Thoracic aorta (tissue), 2 donors: ENCODE measurements at places on chromosomes 7 and 10. TPM values are rescaled to one million over a fixed set of nuclear protein-coding genes. Genes with fewer than 3 reads are reported as not detected.

- H3K27ac ChIP-seq: no peak overlapping the region
- no peaks in the 10 kb centered on the region for H3K4me1 ChIP-seq
- H3K27me3 ChIP-seq: no peaks in the 10 kb centered on the region
- no peak for DNase-seq
- H3K4me3 ChIP-seq: no peak overlapping the region
Measured at GRCh38 chr7:110623436-110623835, 467.5 kb upstream of the LRRN3 start.

DNA sequence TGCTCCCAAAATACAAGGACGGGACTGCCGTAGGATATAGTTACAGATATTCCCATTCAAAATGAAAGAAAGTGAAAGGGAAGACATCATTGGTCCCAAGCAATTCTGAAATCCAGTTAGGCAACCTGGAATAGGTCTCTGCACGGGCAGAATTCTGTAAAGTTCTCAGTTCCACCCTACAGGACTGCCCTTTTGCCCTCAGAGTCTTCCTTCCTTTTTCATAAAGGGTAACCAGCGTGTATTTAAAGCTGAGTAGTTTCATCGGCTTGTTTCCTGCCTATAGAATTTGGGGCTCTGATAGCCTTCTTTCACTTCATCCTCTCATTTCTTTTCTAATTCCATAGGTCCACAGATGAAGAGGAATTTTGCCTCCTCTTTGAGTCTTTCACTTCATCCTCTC is 20.0 kb downstream of the COPG2 start:
- H3K27me3 ChIP-seq: no peaks in the 10 kb centered on the region
- no peaks in the 10 kb centered on the region for H3K4me1 ChIP-seq
- H3K27ac ChIP-seq: no peak overlapping the region
- no peak for DNase-seq
- peaks cover 5% of the 10 kb centered on the region for H3K36me3 ChIP-seq

GRCh38 chr7:115019882-115020605 is 98.2 kb downstream of the MDFIC start:
- no peaks in the 10 kb centered on the region for H3K4me1 ChIP-seq
- no peak overlapping the region for H3K27ac ChIP-seq
- H3K36me3 ChIP-seq: peaks cover 4% of the 10 kb centered on the region
- H3K27me3 ChIP-seq: no peaks in the 10 kb centered on the region
- DNase-seq: no peak

DNA sequence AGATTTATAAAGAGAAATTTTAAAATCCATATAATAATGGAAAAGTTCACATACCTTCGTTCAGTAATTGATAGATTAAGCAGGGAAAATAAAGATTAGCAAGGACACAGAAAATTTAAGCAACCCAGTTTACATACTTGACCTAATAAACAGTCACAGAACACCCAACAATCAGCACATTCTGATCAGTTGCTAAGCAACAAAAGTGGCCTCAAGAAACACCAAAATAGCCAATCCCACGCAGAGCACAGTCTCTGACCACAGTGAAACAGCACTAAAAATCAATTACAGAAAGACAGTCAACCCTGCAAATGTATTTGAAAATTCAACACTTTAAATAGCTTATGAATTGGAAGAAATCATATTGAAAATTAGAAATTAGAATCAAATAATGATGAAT is 39.3 kb upstream of the DRGX start:
- H3K27ac ChIP-seq: no peak overlapping the region
- DNase-seq: no peak
- no peaks in the 10 kb centered on the region for H3K27me3 ChIP-seq
- no peak overlapping the region for H3K4me3 ChIP-seq
- H3K4me1 ChIP-seq: no peaks in the 10 kb centered on the region
- no peaks in the 10 kb centered on the region for H3K36me3 ChIP-seq

DNA sequence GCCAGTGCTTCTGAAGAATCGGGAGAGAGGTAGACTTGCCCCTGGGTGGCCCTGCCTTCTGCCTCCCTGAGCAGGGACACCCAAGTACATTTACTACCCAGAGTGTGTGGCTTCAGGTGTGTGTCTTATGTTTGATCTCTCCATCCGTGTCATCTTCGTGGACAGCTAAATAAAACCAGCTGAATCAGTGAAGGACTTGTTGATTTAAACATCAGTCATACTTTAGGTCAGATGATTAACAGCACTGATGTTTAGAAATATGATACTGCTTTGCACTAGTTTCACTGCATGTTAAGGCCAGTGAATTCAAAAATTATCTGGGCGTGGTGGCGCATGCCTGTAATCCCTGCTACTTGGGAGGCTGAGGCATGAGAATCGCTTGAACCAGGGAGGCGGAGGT is 4.0 kb downstream of the MTG1 start:
- H3K36me3 ChIP-seq: peaks cover 28% of the 10 kb centered on the region
- no peaks in the 10 kb centered on the region for H3K27me3 ChIP-seq
- no peak for DNase-seq
- peaks cover 15% of the 10 kb centered on the region for H3K4me1 ChIP-seq

DNA sequence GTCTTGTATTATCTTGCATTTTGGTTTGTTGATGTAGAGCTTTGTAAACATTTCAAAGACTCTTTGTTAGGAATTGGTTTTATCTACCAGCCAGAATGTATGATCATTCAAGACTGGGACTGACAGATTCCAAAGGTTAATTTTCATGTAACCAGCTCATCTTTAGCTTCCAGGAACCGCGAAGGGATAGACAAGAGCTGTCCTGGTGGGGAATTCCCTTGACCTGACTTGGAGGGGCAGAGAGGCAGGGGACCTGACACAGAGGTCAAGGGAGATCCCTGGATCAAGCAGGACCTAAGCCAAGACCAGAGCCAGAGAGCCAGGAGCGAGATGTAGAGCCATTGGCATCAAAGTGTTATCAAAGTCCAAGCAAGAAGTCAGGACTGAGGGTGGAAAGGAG is 6.6 kb upstream of the LOXL4 start:
- H3K4me1 ChIP-seq: peaks cover 17% of the 10 kb centered on the region
- no peak overlapping the region for H3K4me3 ChIP-seq
- no peaks in the 10 kb centered on the region for H3K36me3 ChIP-seq
- no peaks in the 10 kb centered on the region for H3K27me3 ChIP-seq
- H3K27ac ChIP-seq: no peak overlapping the region
- no peak for DNase-seq

- no peak overlapping the region for H3K4me3 ChIP-seq
- DNase-seq: no peak
- no peak overlapping the region for H3K27ac ChIP-seq
- H3K36me3 ChIP-seq: no peaks in the 10 kb centered on the region
Measured at GRCh38 chr7:36278620-36279172, 111.0 kb upstream of the ANLN start.

- H3K27me3 ChIP-seq: no peaks in the 10 kb centered on the region
- H3K36me3 ChIP-seq: no peaks in the 10 kb centered on the region
- no peak overlapping the region for H3K4me3 ChIP-seq
- no peak overlapping the region for H3K27ac ChIP-seq
- no peaks in the 10 kb centered on the region for H3K4me1 ChIP-seq
- DNase-seq: no peak
Measured at GRCh38 chr7:48041653-48041970, 6.3 kb downstream of the C7orf57 start.

GRCh38 chr7:22482503-22482902 is 17.5 kb downstream of the STEAP1B start:
- H3K27me3 ChIP-seq: no peaks in the 10 kb centered on the region
- H3K27ac ChIP-seq: no peak overlapping the region
- no peak for DNase-seq
- H3K36me3 ChIP-seq: no peaks in the 10 kb centered on the region
- no peaks in the 10 kb centered on the region for H3K4me1 ChIP-seq

GRCh38 chr10:101567165-101568006 is 20.7 kb downstream of the POLL start:
- peaks cover 14% of the 10 kb centered on the region for H3K27me3 ChIP-seq
- no peak overlapping the region for H3K4me3 ChIP-seq
- no peaks in the 10 kb centered on the region for H3K36me3 ChIP-seq
- H3K4me1 ChIP-seq: peaks cover 6% of the 10 kb centered on the region
- DNase-seq: no peak

DNA sequence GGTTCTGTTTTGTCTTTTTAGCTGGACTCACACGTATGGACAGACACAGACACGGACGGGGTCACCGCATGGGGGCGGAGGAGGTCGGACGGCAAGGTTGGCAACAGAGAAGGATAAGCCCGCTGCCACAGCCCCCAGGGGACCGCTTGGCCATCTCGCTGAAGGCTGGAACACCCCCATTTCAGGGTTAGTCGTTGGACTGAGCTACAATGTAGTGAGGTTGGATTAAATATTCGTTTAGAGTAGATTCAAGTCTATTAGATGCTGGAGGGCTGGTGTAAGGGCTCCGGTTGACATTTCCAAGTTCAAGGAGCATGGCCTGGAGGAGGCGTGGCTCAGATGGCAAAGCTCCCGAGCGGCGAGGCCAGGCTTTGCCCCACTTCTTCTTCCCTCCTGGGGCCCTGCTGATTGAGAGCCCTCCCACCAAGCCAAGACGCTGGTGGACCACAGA is 35.2 kb downstream of the PPIF start:
- no peak overlapping the region for H3K4me3 ChIP-seq
- peaks cover 19% of the 10 kb centered on the region for H3K4me1 ChIP-seq
- no peaks in the 10 kb centered on the region for H3K27me3 ChIP-seq
- H3K27ac ChIP-seq: peak overlapping the region; percentile 87

DNA sequence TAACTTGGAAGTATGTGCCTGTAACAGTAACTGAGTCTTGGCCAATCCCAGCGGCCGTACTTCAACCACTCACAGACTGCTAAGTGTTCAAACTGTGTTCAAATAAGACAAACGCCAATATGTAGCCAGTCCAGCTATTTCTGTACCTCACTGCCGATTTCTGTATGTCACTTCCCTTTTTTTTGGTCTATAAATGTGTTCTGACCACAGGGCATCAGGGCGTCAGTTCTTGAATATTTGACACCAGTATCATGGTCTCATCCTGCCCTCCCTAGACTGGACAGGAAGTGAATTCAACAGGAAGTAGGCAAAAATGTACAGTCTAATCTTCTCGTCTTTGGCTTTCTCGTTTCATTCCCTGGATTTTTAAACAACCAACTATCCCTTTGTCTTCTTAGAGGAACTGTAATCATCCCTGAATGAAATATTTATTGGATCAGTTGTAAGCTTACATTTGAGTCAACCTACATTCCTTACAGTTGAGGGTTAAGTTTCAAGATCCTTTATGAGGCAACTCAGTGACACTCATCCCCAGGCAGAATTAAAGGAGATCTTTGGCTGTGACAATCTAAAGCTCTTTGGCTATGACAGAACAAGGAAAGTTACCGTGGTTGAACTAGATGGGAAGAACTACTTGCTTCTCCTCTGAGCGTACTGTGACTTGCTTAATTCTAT is 232.7 kb downstream of the NSUN6 start:
- no peak overlapping the region for H3K27ac ChIP-seq
- no peak for DNase-seq
- H3K4me3 ChIP-seq: no peak overlapping the region

Gene DENND2A
- total RNA-seq: 4.9 TPM

Gene HPSE2
- total RNA-seq: 1.8 TPM

Gene LRRC4
- 0.85 TPM for total RNA-seq

Gene ACHE
- total RNA-seq: 3.7 TPM

Gene PSD
- total RNA-seq: 0.21 TPM
